ENCODE measurements at places on chromosomes 5 and 9. TPM values are rescaled to one million over a fixed set of nuclear protein-coding genes. Genes with fewer than 3 reads are reported as not detected.

GRCh38 chr9:20623021-20623747, 885 bp upstream of the MLLT3 start:
- no peak for DNase-seq
- peaks cover 10% of the 10 kb centered on the region for H3K27me3 ChIP-seq

DNA sequence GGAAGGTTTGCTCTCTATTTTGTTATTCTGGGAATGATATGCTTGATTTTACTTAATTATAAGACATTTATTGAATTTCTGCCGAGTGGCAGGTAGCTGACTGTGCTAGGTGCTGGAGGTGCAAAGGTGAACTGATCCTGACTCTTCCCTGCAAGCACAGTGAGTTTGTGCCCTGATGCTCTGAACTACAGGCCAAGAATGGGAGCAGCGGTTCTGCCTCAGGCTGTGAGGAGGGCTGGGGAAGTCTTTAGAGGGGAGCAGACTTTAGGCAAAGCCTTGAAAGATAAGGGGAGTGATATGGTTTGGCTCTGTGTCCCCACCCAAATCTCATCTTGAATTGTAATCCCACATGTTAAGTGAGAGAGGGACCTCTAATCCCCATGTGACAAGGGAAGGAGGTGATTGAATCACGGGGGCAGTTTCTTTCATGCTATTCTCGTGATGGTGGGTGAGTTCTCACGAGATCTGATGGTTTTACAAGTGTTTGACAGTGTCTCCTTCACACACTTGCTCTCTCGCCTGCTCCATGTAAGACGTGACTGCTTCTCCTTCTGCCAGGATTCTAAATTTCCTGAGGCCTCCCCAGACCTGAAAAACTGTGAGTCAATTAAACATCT, 73.1 kb downstream of the NDFIP1 start:
- no peak for DNase-seq
- no peak overlapping the region for H3K4me3 ChIP-seq
- H3K27ac ChIP-seq, result no peak overlapping the region
- no peaks in the 10 kb centered on the region for H3K27me3 ChIP-seq
- H3K36me3 ChIP-seq, result no peaks in the 10 kb centered on the region

The IL4 gene
- not detected for total RNA-seq

- DNase-seq, result no peak
- H3K27ac ChIP-seq, result no peak overlapping the region
- no peaks in the 10 kb centered on the region for H3K27me3 ChIP-seq
Observed at GRCh38 chr9:93679536-93680442, 103.4 kb downstream of the PHF2 start.

DNA sequence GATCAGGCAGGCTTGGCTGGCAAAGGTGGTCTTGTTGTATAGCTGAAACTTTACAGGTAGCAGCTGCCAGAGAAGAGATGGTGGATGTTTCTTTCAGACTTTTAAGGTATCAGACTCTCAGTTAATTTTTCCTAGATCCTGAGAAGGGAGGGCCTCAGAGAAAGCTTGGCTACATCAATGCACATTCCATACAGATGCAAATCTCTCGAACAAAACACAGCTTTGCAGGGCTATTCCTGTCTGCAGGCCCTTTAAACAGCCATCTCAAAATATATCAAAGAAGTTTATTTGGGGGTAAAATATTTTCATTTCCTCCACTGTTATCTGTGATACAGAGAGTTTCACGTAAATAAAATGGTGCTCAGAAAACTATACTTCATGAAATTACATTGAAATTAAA, 1584.4 kb downstream of the EFNA5 start:
- no peaks in the 10 kb centered on the region for H3K4me1 ChIP-seq
- H3K4me3 ChIP-seq, result no peak overlapping the region
- no peak for DNase-seq
- H3K36me3 ChIP-seq, result no peaks in the 10 kb centered on the region

The GRIA1 gene
- total RNA-seq, result not detected

The ZDHHC11B gene
- 3.8 TPM for total RNA-seq

- DNase-seq, result no peak
- H3K36me3 ChIP-seq, result no peaks in the 10 kb centered on the region
- H3K27ac ChIP-seq, result no peak overlapping the region
- H3K27me3 ChIP-seq, result no peaks in the 10 kb centered on the region
- H3K4me3 ChIP-seq, result no peak overlapping the region
Observed at GRCh38 chr5:36685631-36686288, 79.4 kb downstream of the SLC1A3 start.

DNA sequence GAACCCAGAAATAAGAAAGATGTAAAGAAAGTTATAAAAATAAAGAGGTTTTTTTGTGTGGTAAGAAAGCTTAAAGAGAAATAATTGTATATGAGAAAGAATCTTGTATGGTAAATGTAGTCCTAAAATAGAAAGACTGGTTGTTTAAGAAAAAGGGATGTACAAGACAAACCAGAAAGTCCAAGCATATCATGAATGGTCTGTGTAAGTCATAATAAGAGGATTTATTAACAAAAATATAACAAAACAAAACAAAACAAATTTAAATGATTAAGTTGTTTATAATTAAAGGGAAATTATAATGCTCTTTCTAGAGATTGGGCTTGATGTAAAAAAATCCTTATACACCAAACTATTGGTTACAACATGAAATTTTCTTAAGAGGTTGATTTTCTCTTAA, 590.4 kb upstream of the PTGER4 start:
- no peaks in the 10 kb centered on the region for H3K36me3 ChIP-seq
- no peak overlapping the region for H3K27ac ChIP-seq
- H3K4me1 ChIP-seq, result no peaks in the 10 kb centered on the region
- H3K4me3 ChIP-seq, result no peak overlapping the region
- peak; percentile 16 for DNase-seq

The DMRT3 gene
- not detected for total RNA-seq
